Temporal lobe (tissue), 4 donors: ENCODE measurements at places on chromosomes 7 and 10. TPM values are rescaled to one million over a fixed set of nuclear protein-coding genes. Genes with fewer than 3 reads are reported as not detected.

The FAM237B gene
- not detected for total RNA-seq

The LRRTM3 gene
- total RNA-seq: 23.1 TPM

The WNT2 gene
- total RNA-seq: 0.25 TPM

The MACROH2A2 gene
- 30.7 TPM for total RNA-seq

The CTAGE4 gene
- total RNA-seq: 0.25 TPM

The DGKB gene
- total RNA-seq: 3.9 TPM

The PRPS1L1 gene
- total RNA-seq: not detected

The NODAL gene
- total RNA-seq: 2.0 TPM

The AGR2 gene
- total RNA-seq: 0.49 TPM

The KLLN gene
- total RNA-seq: 0.49 TPM

The GTF2IRD1 gene
- 12.3 TPM for total RNA-seq

The TWIST1 gene
- 0.74 TPM for total RNA-seq

The CALN1 gene
- 56.1 TPM for total RNA-seq
